Bone marrow (tissue), 2 donors: ENCODE measurements at places on chromosomes 11 and 22.

- DNase-seq, result no peak
Measured at GRCh38 chr11:72174302-72175070, 17.5 kb upstream of the FOLR1 start.

GRCh38 chr22:48756146-48757111, 1071.2 kb downstream of the BRD1 start:
- DNase-seq, result no peak

GRCh38 chr11:34827228-34827627, 89.0 kb downstream of the APIP start:
- DNase-seq, result no peak

DNA sequence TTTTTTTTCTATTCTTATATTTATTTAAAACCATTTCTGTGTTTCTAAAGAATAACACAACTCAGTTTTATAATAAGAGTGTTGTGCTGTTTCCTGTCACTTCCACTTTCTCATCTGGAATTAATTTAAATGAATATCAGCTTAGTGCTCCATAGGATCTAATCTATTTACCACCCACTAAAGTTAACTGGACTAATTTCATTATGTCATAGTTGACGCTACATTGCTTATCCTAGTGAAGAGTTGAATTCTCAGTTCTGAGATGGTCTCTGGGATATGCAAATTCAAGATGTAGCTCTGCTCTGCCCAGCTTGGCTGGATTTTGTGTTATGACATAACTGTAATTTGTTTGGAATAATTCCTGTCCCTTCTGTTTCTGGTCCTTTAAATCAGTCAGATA, 380.1 kb downstream of the METTL15 start:
- DNase-seq, result no peak

- DNase-seq, result no peak
Measured at GRCh38 chr11:58637371-58637770, 14.9 kb downstream of the CNTF start.
